Tibial nerve (tissue), 4 donors: ENCODE measurements at places on chromosomes 6 and 20.

GRCh38 chr6:74654296-74654695 is 551.6 kb downstream of the COL12A1 start:
- no peak for DNase-seq

- DNase-seq, result no peak
Observed at GRCh38 chr20:21182832-21183563, 57.1 kb downstream of the KIZ start.

DNA sequence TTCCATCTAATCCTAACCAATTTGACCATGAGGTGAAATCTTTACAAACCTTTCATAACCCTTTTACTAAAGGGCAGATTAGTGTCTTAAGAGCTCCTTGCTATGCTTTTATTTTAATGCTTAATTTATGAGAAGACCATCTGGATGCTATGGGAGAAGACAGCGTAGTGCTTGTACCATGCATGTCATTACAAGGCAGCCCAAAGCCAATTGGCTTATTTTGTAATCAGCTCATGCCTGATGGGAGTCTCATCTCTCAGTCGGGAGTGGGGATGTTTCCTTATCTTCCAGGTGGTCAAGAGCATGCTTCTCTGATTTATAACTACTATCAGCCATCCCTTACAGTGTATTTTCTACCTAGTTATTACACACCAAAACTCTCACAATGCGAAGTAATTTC is 304.7 kb downstream of the FARS2 start:
- DNase-seq, result no peak

DNA sequence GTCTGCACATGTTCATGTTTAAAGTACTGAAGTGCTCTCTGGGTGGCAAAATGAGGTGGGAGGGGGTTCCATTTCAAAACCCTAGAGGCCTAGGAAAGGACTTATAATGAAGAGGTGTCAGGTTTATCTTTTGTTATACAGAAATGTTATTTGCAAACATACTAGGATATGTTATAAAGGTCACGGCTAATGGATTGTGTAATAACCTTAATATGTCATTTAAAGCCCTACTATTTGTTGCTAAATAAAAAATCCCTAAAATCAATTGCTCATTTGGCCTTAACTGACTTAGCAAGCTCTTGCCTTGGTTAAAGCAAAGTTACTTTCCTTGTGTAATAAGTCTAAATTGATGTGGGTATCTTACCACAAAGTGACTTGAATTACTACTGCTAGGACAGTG is 8.8 kb downstream of the NKX2-4 start:
- no peak for DNase-seq

- DNase-seq, result no peak
Observed at GRCh38 chr6:146169872-146170271, 141.0 kb downstream of the GRM1 start.

DNA sequence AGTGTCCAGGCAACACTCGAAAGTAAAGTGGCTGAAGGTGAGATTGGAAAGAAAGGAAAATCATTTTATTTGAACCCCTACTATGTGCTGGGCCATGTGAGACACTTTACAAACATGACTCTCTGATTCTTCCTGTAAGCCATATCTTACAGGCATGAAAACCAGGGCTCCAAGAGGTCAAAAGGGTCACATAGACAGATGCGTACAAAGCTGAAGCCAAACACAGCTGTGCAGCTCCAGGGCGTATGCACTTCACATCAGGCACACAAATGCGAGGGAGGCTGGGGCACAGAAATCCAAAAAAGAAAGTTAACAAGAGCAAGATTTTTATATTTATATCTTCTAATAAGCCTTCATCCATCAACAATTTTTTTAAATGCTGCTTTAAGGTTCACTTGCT is 176.5 kb downstream of the PHACTR1 start:
- DNase-seq, result no peak

- DNase-seq, result no peak
Observed at GRCh38 chr6:16755544-16755943, 5.7 kb downstream of the ATXN1 start.
